Hematopoietic multipotent progenitor cell (in vitro differentiated cells): ENCODE measurements at places on chromosomes 2 and 18.
A peak's percentile ranks its signal among the peaks of the same experiment; 100 is the strongest.

DNA sequence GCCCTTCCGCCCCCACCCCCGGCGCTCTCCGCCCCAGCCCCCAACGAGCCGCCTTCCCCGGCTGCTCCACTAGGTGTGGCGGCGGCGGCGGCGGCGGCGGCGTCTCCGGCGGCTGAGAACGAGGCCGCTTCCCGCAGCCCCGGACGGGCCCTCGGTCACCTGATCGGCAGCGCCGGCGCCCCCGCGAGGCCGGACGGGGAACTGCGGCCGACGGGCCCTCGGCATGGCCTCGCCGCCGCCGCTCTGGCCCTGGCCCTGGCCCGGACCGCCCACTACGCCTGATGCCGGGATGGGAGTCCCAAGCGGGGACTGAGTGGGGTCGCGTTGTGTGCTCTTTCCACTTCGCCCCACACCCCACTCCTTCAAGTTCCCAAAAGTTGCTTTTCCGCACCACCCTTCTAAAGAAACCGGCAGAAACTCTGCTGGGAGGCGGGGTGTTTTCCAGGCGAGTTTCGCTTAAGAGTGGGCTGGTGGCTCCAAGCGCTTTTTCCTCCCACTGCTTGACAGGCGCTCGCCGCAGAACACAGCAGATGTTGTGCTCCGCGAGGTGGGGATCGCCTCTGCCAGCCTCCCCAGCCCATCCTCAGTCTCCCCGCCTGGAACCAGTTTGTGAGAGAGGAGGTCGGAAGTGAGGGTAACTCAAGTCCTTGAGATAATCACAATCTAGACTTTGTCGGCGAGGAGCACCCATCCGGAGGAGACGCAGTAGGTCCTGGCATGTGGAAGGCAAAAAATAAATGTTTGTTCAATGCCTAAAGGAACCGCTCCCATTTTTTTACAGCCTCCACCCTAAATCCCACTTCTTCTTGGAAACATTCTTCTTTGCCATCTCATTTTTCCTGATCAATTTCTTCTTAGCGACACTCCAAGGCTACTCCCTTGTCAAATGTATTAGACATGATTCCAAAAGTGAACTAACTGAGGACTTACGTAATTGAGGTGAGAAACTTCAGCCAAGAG, at the start of gene NCKAP1:
Gene NCKAP1, minus strand, starts transcription at position 117 of the 960 bp plus-strand sequence. CDS start 358 bp downstream, outside the sequence.
- DNase-seq = peak; percentile 80

DNA sequence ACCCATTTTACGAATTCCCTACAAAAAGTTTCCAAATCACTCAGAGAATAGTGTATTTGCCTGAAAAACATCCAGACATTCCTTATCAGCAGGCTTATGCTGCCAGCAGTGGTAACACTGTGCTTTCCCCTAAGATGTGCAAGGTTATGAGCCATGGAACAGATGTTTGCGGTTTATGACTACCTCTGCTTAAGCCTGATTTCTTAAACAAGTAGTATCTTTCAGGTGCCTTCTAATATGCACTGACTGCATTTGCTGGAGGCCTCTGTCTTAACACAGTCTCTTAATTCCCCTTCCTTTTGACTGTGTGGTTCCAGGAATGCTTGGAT, 54.8 kb downstream of the CDC42EP3 start:
- no peak for DNase-seq

DNA sequence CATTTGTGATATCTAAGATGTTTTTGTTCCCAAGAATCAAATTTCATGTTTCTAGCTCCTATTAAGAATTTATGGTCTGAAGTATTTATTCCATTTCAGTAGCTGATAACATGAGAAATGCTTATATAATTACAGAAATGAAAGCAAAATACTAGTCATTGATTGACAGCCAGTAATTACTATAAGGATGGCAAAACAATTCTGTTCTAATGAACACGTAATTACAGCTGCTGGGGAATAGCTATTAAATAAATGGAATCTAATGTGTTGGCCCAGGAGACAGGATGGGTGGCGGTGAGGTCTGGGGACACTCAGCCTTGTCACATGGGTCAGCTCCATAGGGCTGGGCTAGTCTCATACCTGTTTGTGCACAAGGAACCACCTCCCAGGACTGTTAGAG, 263.5 kb downstream of the FHOD3 start:
- DNase-seq = no peak

GRCh38 chr2:155157711-155158110, 459.2 kb downstream of the KCNJ3 start:
- DNase-seq = no peak

DNA sequence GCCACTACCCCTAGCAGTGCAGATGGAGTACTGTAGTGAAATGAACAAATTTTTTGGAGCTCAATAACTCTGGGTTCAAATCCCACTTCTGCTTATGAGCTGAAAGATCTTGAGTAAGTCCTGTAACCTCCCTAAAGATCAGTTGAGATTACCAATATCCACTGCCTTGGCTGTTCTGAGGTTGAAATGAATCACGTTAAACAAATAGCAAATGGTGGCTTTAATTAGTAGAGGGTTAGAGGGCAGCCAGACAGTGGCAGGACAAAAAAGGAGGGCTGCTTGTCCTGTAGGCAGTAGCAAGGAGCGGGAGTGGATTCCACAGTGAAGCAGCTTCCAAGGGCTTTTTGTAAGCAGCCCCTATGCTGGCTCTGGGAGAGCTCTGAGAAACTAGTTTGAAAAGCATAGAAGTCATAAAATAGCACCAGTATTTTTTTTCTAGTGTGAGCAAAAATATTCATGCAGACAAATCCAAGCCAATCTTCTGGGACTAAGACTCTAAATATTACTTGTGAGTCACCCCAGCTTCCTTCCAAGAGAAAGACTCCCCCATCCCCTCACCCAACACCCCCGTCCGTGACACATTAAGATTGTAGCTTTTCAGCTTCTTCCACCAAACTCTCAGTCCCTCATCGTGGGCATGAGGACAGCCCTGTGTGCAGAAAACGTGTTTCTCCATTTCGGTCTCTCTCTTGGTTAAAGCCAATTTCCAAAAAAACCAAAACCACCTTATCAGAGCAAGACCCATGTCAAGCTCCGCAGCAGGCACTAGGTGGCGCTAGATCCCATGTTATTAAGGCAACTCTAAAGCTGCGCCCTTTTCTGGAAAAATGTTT, 123.5 kb upstream of the LGALSL start:
- peak; percentile 71 for DNase-seq

DNA sequence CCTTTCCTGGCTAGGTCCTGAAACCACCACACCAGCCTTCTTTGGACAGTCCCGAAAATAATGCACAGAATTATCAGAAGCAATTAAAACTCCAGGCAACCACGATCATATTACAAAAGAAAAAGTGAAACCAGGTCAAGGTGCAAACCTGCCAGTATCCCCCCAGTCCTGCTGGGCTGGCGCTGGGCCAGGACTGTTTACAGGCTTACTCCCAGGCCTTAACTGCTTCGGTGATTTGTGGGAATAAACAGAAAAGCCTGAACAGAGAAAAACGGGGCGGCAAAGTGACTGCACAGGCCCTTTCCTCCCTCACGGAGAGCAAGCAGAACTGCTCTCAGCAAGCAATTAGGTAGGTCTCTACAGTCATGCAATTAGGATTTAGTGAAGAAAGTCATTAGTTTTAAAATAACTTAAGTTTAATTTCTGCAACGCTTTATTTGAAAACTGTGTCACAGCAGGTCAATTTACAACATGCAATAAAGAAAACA, 1.3 kb downstream of the HDAC4 start:
- peak; percentile 51 for DNase-seq

DNA sequence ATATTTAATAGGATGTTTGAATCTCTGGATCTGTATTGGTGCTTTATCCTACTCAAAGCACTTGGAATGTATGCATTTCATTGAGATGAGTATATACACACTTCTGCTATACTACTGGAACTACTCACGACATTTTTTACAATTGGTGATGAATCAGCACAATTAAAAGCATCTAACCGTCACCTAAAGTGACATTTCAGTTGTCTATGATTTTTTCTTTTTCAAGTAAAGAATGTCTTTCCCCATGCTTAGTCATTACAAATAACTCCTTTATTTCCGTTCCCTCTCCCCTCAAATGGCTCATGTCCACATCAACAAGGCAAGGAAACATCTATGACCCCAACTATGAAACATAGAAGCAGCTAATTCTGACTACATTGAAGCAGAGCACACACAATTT, 77.3 kb downstream of the CLIP4 start:
- no peak for DNase-seq

DNA sequence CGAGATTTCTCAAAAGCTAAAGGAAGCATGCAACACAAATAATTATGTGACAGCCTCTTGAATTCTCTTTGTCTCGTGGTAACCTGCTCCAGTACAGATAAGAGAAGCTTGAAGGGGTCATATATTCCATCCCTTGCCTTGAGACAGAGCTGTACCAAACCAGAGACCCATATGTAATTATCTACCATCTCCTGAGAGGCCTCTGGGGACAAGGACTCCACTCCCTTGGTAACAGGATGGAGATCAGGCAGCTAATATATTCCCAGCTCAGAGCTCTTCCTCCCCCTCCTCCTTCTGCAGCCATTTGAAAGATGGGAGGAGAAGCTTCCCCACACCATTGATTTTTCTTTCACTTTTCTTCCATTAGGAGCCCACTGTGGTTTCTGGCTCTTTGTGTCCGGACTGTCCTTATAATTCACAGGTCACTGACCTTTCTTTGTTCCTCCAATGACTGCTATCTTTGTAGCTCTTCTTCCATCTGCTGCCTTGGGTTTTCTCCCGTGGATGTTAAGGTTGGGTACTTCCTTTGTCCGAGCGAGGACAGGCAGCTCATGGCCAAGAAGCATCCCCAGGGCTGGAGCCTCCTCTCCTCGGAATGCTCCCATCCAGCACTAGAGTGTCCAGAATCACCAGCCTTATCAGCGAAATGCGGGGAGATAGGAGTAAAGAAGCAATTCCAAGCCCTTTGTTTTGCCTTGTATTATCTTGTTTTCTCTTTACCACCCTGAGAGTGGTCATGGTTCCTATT, 72.6 kb upstream of the STPG4 start:
- DNase-seq = no peak

DNA sequence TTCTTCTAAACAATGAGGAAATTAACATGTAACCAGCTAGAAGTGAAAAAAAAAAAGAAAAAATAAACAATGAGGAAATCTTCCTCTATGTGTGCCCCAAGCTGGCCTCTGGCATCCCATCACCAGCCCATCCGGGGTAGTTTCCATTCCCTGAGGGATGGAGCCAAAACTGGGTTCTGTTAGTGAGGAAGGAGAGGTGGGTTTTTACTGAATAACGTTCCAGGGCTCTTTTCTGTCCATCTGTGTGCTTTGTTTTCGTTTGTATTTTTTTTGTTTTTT, 9.7 kb downstream of the EFHD1 start:
- DNase-seq = no peak

DNA sequence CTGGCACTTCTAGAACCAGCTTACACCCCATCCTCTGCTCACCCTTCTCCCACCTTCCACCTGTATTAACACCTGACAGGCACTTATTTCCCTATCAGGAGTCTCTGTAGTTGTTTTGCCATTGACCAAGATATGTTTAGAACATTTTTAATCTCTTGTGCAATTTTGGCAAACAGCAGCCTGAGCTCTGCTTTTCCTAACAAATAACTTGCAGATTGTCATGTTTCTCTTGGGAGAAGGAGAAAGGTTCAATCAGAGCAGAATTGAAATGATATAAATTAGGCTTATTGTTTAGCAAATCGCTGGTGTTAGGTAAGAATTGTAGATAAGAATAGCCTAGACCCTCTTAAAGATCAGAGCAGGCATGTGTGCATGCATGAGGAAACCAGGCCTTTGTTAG, 225.5 kb downstream of the PARD3B start:
- DNase-seq = no peak

DNA sequence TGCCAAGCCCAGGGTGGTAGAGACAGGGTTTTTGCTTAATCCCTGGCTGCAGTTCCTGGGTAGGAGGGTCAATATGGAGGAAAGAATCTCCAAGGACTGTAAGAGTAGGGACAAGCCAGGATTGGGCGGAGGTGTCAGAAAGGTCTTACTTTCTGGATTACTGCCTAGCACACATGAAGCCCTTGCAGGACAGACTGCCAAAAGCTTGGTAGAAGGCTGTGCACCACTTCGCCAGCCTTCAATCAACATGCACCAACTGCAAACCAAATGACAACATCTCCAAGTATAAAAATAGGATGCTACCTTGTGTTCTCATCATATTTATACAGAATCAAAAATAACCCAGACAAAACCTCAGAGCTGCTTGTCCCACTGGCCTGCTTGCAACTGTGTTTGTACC, 3.7 kb downstream of the ZNF142 start:
- no peak for DNase-seq

- no peak for DNase-seq
Observed at GRCh38 chr18:63795606-63796005, 20.4 kb downstream of the SERPINB7 start.

DNA sequence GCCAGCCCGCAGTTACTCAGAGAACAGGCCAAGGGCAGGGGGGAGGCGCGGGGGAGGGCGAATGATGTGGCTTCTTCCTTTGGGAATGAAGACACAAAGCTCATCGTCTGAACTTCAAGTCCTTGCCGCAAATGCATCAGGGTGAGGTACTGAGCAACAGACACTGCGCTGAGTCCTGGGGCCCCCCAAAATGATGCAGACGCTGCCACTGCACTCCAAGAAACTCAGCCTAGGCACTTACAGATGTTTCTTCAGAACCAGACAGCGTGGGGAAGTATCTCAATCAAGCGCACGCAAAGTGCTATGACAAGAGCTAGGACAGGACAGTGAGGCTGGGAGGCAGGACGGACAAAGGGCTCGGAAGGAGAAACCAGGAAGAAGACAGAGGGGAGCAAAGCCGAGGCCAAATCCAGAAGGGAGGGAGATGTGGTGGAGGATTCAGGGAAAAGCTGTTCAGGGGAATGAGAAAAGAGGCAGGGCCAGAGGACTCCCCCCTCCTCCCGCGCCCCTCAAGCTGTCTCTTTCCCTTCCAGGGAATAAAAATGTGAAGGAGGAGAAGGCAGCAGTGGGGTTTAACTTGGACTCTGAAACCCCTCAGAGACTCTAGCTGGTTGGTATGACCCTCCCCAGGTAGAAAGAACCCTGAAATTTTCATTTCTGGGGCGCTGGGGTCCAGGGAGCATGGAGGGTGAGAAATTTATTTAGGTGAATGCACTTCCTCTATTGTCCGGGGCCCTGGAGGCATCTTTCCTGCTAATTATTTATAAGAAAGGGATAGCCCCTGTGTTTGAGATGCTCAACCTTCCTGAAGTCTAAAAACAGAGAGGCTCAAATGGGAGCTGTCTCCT, 34.9 kb downstream of the CIB4 start:
- DNase-seq = no peak

GRCh38 chr2:211157211-211157610, 600.8 kb downstream of the CPS1 start:
- DNase-seq = no peak

- DNase-seq = no peak
Observed at GRCh38 chr2:239966029-239966852, 58.9 kb downstream of the NDUFA10 start.

DNA sequence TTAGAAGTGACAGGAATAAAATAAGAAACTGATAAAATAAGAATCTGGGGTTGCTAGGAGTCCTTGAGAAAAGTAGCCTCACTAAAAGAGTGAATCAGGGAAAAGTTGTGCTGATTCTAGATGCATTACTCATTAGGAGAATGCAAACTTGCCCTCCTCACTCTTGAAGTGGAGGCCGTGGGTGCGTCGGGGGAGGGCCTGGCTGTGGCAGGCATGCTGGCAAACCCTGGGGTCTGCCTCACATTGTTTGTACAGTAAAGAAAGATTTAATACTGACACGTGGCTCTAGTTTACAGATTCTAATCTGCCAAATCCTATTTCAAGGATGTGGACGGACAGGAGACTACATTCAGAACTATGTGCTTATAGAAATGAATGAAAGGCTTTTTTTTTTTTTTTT, 41.9 kb downstream of the TANC1 start:
- DNase-seq = no peak
